Endodermal cell (in vitro differentiated cells): ENCODE measurements at places on chromosomes 13 and 19.
A peak's percentile ranks its signal among the peaks of the same experiment; 100 is the strongest.

- no peak for DNase-seq
These were observed 245.0 kb downstream of the TEX29 start for GRCh38 chr13:111565400-111565799.

- DNase-seq, result no peak
These were observed 31.3 kb downstream of the CATSPERD start for GRCh38 chr19:5751709-5752108.

- peak; percentile 49 for DNase-seq
These were observed 1.1 kb downstream of the PLIN5 start for GRCh38 chr19:4533835-4534424.

DNA sequence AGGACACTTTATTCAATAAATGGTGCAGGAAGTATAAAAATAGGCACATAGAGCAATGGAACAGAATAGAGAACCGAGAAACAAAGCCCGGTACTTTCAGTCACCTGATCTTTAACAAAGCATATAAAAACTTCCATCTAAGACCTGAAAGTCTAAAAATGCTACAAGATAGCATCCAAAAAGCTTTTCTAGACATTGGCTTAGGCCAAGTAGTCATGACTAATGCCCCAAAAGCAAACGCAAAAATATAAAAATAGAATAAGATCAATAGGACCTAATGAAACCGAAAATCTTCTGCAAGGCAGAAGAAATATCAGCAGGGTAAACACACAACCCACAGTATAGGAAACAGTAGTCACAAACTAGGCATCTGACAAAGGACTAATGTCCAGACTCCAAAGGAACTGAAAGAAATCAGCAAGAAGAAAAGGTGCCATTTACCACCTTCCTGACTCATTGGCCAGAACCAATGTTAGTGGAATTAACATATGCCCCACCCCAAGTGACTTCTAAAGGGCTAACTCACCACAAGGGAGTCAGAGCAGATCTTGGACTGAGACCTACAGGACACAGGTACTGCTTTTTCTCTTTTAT is 40.8 kb upstream of the CEACAM21 start:
- no peak for DNase-seq

DNA sequence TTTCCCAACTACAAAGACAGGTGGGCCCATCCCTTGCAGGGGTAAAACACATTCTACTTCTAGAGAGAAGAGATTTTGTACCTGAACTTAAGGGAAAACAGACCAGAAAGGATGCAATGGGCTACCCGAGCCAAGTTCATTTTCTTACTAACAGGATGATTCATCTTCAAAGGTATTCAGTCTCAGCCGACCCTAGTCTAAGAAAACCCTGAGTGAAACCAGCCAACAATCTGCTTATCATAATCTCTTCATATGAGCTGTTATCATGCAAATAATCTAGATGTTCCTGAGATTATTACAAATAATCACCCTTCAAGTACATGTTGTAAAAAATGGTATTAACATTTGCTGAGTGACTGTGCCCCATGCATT is 15.6 kb downstream of the PABPC3 start:
- no peak for DNase-seq
